Nasal cavity respiratory epithelium epithelial cell of viscerocranial mucosa (primary cell): ENCODE measurements at places on chromosomes 2 and 18. TPM values are rescaled to one million over a fixed set of nuclear protein-coding genes. Genes with fewer than 3 reads are reported as not detected.

The SMAD4 gene
- 41.0 and 106 TPM in 2 replicates for total RNA-seq

The GNAL gene
- total RNA-seq = 9.6 and 17.1 TPM in 2 replicates

The TDRD15 gene
- not detected in 2 replicates for total RNA-seq

The MPPE1 gene
- 28.7 and 40.1 TPM in 2 replicates for total RNA-seq

The DOK6 gene
- 0.07 TPM in 1 of 2 replicates, not detected in the other for total RNA-seq

The RGPD6 gene
- total RNA-seq = 45.8 and 49.1 TPM in 2 replicates

The SERPINB4 gene
- 1.7 and 63.5 TPM in 2 replicates for total RNA-seq
